ENCODE measurements at places on chromosomes 5 and 9.
A peak's percentile ranks its signal among the peaks of the same experiment; 100 is the strongest.

DNA sequence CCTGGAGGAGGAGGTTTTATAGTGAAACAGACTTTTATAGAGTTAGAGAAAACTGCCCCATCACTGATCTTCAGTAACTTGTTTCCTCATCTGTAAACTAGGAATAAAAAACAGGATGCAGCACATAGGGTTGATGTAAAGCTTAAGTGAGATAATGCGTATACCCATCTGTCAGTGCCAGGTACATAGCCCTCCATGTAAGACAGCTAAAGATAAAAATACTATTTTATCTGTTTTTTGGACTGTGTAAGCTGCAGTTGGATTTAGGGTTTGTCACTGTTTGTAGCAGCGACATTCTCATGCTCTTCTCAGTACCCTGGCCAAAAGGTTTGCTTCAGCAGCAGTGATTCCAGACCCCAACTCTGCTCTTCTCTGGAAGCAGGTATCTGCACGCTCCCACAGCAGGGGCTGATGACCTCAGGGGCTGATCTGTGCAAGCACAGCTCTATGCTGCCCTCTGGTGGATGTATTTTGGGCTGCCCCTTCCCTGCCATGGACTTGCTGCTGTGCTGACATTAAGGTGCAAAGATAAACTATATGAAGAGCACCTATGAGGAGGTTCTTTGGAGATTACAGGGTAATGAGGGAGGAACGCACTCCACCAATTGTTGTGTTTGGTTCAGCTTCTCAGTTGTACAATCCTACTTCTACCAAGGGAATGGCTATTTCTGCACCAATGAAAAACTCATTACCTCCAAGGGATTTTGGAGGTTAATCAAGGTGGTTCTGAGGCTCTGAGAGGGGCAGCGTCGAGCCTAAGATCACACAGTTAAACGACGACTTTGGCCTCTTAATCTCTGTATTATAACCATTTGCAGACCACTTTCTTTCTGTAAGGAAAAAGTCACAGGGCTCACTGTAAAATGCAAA is 13.1 kb downstream of the HMHB1 start:
- peak; percentile 71 for DNase-seq

GRCh38 chr5:115774684-115775083 is 41.8 kb downstream of the CDO1 start:
- DNase-seq: no peak

- no peak for DNase-seq
Measured at GRCh38 chr9:135927195-135928013, 20.1 kb upstream of the CAMSAP1 start.

DNA sequence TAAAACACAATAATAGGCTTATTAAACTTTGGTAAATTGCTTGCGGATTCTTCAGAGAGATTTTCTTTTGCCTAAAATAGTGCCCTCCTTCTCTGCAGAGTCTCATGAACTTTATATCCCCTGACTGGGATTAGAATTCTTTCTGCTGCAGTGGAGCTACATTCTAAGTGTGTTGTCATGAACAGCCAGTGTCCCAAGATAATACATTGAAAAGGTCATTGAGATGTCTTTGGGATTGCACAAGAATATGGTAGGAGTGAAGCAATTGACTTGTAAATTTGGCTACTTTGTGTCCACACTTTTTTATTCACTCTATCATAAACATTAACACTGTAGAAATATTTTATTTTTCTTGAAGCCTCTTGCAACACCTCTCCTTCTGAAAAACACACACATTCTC is 604.5 kb downstream of the GABRG2 start:
- no peak for DNase-seq

DNA sequence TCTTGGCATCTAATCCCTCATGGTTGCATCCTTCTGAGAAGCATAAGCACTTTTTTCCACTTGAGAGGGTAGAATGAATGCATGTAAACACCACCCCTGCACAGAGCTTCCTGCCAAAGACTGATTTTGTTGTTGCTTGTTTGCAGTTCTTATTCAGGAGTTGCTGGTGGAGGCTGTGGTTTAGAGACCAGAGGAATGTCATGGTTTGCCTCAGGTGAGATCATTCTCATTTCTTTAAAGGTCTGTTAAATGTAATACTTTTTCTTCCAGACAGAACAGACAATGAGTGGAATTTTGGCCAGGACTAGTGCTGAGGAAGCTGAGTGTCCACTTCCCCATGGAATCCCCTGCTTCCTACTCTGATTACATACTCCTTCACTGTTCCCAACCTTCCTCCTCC is 3.2 kb upstream of the TNC start:
- DNase-seq: no peak

GRCh38 chr5:91150234-91150633 is 232.9 kb downstream of the ARRDC3 start:
- no peak for DNase-seq

DNA sequence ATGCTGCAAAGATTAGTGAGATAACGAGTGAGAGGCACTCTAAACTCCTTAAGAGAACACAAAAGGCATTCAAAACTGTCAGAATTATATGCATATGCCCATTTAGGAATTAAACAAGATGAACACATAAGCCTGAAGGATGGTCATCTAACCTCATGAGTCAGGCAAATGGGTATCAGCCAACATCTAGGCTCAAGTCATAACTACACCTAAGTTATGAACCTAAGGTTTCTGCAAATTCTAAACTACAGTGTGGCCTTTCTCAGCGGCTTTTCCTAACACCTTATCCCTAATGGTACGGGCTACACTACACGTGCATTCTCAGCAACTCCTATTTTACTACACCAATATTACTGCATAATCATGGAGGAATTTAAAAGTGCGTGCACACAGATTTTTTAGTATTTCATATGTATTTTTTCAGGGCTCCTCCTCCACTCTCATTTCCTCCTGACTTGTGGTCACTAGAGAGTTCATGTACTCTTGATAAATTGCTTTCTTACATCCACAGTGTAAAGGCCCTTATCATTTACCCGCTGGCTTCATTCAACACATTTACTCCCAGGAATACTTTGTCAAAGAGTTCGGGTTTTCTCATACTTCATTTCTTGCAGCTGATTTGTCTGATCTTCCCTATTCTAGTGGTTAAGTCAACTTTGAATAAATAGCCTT is 316.5 kb downstream of the BNC2 start:
- DNase-seq: peak; percentile 56

DNA sequence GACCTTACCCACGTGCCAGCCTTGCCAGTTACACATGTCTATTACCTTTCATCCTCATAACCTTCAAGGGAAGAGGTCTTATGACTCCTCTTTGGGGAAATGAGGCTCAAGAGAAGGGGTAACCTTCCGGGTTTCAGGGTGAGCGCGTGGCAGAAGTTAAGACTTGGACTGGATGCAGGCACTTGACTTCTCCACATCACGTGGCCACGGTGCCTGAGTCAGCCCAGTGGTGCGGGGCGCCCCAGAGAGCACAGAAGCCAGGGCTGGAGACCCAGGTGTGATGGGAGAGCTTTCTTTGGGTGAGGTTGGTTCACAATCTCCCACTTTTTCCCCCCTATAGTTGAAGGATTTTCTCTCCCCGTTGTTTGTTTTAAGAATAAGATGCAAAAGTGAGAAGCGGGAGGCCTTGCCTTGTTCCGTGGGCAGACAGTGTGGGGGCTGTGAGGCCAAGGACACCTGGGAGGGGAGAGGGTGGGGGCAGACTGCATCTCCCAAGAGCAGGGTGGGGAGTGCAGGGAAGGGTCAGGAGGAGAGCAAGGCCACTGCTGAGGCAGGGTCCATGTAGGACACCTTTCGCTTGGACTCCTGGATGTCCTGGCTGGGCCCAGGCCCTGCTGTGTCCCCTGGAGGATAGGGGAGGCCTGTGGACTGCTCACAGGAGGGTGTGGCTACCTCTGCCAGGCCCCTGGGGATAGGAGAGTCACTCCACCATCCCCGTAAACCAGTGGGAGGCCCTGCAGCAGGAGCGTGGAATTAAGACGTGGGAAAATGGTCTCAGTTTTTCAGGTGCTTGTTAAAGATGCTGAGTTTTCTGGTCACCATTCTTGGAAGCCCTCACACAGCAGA is 90.0 kb upstream of the CTSL start:
- no peak for DNase-seq

DNA sequence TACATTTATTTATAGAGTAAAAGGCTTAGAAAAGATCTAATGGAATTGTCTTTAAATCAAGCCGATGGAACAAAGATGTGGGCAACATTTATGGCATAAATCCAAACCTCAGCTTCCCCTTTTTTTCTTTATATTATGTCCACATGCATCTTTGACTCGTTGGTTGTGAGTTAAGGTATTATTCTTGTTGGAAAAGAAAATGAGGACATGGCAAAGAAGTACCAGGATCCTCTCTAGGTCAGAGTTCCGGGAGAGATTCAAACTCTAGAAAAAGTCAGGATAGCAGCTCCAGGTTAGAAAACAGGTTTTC is 508 bp upstream of the NME5 start:
- DNase-seq: no peak

DNA sequence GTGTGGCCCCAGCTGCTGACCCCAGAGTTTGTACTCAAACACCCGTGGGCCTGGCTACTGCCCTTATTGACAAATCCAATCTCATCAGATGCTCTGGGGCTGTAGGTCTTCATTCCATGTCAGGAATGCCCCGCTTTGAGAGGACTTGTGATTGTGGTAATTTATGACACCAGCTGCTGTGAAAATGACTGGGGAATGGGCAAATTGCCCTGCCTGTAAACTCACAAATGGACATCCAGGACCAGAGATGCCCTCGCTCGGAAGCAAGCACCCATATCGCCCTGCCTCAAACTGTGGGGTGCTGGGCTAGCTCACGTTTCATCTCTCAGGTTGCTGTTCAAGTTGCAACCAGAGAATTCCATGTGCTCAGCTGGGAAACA is 225.9 kb upstream of the MAP3K1 start:
- no peak for DNase-seq

DNA sequence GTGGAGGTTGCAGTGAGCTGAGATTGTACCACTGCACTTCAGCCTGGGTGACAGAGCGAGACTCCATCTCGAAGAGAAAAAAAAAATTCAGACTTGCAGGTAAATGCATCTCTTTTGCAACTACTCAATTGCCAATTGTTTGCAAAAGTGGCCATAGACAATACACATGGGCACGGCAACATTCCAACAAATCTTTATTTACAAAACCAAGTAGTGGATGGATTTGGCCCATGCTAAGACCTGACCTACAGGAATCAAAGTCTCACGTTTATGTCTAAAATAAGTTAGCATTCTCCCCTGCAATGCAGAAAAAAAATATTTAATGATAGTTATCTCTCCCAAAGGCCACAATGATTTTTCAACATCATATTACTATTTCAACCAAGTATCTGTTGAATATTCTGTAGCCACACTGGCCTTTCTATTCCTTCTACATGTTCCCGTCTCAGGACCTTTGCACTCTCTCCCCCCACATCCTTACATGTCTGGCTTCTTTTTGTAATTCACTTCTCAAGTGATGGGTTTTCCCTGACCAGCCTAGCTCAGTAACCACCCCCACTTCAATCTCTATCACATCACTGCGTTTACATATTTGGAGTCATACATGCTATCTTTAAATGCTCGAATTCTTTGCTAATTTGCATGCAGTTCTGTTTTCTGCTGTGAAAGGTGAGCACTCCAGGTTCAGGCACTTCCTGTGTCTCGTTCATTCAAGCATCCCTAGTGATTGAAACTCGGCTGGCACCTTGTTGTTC is 54.2 kb downstream of the FNBP1 start:
- DNase-seq: no peak

DNA sequence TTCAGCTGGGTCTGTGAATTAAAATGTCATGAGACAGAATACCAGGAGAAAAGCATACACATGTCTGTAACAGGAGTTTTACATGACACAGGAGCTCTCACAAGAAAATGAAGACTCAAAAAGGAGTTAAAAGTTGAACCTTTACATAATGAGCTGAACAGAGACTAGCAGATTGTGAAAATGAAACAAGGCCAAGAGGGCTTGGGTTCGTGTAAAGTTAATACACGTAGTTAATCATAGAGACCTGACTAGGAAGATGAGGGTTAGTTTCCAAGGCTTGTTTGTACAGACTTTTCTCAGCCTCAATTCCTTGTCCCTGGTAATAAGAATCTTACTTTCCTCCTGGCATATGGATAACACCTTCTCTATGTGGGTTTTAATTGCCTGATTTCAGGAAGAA is 1294.0 kb downstream of the MAT2B start:
- DNase-seq: no peak

- DNase-seq: peak; percentile 34
Measured at GRCh38 chr9:89527084-89527483, 29.2 kb upstream of the SEMA4D start.

DNA sequence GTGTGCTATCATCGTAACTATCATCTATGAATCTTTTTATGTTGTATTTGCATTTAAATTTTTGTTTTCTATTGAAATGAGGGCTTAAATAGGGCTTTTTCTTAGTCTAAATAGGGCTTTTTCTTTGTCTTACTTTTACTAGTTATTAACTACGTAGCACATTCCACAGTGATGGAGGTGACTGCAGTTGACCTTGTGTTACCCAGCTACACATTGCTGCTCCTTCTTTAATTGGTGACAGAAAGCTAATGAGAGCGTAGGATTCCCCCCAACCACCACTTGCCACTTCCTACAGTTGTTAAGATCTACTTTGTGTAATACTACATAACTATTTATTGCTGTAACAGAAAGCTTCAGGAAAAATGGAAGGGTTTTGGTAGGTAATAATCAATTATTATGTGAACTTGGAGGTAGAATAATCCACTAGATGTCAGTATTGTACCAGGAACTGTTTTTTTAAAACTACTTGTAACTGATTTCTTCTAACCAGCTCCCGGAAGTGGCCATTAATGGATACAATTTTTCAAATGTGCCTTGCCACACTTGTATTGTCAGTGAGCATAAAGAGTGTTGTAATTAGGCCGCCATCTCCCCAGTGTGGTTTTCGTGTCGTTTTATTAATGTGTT is 18.0 kb downstream of the MTRR start:
- peak; percentile 16 for DNase-seq
